ENCODE measurements at places on chromosomes 2 and 18. TPM values are rescaled to one million over a fixed set of nuclear protein-coding genes. Genes with fewer than 3 reads are reported as not detected.

The NOL4 gene
- 18.5 TPM for total RNA-seq

- DNase-seq = no peak
Observed at GRCh38 chr2:100146657-100146960, 4.2 kb upstream of the AFF3 start.

- DNase-seq = no peak
Observed at GRCh38 chr2:81481242-81481993, 1176.9 kb upstream of the LRRTM1 start.

DNA sequence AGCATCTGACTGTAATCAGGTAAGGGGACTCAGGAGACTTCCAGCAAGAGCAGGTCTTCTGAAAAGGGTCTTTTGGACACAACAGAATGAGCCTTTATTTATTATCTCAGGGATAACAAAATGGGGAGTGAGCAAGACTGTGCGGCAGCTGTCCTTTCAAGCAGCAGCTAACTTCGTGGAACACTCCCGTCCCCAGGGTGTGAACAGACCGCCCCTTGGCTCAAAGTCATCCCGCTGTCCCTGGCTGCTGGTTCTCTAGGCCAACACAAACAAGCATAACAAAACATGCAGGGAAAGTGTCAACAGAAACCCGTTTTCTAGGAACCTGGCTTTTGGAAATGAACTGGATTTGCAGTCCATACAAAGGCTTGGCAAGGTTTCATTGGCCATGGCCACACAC lies 787.9 kb upstream of the FANCL start:
- no peak for DNase-seq

Measured in Karpas-422 (cell line).